ENCODE measurements at places on chromosomes 1 and 21.

DNA sequence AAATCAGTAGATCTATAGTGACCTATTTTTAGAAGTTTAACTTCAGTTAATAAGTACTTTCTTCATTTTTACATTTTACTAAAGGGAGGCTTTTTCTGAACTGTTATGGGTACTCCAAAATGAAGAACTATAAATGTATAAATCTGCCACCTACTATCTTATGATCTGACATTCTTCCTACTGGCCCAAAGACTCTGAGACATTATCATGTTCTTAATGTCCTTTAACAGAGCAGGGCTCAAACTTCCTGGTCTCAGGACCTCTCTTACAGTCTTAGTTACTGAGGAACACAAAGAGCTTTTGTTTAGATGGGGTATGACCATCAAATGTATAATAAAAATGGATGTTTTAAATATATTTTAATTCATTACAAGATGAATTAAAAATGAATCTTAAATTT, 8.9 kb downstream of the TRIM33 start:
- DNase-seq: no peak

DNA sequence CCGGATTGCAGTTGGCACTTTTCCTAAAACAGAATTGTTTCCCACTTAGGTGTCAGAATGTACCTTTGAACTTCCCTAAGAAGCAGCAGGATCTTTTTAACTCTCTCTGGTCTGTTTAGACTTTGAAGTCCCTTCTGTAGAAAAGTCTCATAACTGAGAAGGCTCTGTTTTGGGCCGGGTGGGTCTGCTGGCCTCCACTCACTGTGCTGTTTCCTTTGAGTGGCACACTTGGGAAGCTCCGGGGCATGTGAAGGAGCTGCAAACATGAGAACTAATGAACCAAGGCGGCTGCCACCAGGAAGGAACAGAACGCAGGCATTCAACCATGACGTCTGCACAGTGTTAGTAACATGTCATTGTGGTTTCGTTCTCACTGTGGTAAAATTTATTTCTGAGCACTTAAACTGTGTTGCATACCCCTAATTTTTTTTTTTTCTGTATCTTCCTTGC, 19.5 kb upstream of the NCMAP start:
- DNase-seq: peak; percentile 12

DNA sequence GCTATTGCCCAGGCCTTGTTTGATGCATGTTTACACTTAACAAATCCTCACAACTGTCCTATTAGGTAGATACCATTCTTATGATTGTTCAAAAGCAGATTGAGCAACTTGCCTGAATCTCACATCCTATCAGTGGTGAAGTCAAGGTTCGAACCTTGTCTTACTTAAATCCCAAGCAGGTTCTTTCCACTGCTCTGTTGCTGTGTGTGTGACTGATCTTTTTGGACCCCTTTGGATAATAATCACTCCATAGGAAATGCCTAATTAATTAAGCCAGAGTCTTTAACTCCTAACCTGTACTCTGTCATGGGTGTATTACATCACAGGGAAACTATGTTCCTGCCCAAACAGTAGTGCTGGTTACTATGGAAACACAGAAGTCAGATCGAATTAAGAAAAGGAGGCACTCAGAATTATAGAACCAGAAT, 84.2 kb downstream of the SPATA46 start:
- peak; percentile 16 for DNase-seq

DNA sequence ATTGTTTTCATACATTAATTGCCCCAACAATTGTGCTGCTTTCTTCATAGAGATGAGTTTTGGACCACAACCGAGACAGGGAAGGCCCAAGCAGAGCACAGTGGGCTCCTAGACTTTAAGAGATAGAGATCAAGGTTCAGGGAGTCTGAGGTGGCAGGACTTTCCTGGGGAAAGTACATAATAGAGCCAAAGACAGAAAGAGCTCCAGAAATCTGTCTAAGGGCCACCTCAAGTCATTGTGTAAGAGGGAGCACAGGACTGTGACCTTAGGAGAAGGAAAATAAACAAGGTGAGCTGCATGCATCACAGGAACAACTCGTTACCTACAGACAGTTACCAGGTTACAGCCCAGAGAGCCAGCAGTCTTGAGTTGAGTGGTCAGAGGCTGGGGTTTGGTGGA, 41.3 kb upstream of the CR2 start:
- no peak for DNase-seq

DNA sequence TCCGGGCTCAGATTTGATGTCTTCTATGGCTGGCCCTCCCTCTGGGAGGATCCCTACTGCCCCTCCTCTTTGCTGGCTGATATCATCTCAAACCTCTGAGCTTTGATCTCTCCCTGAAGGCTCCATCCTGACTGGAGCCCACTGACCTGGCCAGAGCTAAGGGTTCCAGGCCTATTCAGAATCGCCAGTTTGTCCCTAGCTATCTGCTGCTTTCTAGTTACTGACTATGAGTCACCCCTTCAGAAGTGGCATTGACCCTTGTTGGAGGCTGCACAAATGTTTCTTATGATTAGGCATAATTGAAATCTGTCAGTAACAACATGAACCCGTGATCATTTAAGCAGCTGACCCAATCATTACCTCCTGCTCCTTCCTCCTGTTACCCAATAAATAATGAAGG, 87.1 kb downstream of the ABCA4 start:
- DNase-seq: no peak

GRCh38 chr1:106964495-106964894, 92.0 kb upstream of the PRMT6 start:
- DNase-seq: no peak

- no peak for DNase-seq
Measured at GRCh38 chr1:15515022-15515663, 8.9 kb downstream of the CASP9 start.

DNA sequence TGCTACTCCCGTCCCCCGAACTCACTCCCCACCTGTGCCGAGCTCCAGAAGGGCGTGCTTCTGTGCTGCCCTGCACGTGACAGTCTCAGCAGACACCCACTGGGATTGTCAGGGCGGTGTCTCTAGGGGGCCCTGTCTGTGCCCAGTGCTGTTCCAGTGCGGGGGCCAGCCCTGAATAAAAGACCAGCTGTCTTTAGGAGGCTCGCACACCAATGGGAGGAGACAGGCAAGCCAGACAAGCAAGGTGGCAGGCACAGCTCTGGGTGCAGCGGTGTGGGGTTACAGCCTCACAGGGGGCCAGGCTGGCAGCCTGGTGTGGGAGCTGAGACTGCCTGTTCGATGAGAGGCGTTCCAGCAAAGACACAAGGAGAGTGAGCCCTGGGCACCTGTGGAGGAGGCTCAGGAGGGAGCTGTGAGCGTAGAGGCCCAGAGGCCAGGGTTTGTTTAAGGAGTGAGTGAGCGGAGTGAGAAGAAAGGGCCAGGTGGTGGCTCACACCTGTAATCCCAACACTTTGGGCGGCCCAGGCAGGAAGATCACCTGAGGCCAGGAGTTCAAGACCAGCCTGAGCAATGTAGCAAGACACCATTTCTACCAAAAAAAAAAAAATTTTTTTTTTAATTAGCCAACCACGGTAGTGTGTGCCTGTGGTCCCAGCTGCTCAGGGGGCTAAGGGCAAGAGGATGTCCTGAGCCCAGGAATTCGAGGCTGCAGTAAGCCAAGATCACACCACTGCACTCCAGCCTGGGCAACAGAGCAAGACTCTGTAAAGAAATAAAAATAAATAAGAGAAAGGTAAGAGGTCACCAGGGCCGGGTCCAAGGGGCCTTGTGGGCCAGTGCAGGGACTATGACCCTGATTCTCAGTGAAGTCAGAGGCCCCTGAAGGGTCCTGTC, 48.2 kb upstream of the ARHGEF16 start:
- DNase-seq: no peak

GRCh38 chr1:94514095-94514727, 27.3 kb downstream of the F3 start:
- peak; percentile 22 for DNase-seq

GRCh38 chr1:2953688-2954285, 67.5 kb upstream of the ACTRT2 start:
- DNase-seq: no peak

DNA sequence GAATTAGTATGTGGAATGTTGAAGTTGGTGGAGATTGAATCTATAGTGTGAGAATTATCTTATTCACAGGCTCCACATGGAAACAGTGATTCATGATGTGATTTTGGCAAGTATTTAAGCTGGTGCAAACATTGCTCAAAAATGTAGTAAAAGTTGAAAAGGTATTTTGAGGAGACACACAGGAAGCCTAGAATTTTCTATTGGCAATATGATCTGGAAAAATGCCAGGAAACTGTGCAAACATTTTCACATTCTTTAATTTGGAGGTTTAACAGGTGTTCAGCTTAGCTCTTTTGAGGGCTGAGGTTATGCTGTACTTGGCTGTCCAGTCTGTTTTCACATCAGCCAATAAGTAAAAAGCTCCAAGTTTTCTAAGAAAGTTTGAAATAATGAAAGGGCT, 327.3 kb downstream of the RWDD3 start:
- no peak for DNase-seq

GRCh38 chr1:56803561-56804156, 15.5 kb downstream of the FYB2 start:
- DNase-seq: peak; percentile 25

GRCh38 chr1:27353166-27353565, 11.3 kb downstream of the SYTL1 start:
- DNase-seq: no peak

GRCh38 chr1:33902486-33903209, 38.8 kb downstream of the HMGB4 start:
- DNase-seq: peak; percentile 38

GRCh38 chr21:38352536-38353219, 95.9 kb downstream of the KCNJ15 start:
- DNase-seq: peak; percentile 84

DNA sequence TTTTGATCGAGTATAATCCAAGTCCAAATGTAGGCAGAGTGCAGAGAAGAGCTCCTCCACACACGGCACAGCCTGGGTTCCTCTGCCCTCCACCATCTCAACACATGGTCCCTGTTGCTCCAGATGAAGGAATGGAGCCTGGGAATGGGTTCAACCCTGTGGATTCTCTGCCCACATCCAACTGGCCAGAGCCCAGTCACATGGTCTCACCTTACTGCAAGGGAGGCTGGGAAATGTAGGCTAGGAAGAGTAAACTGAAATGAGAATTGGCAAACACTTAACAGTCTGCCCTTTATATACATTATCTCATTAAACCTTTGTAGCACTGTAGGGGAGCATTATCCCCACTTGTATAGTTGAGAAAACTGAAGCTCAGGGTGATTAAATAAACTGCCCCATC, 60.1 kb upstream of the RAB4A start:
- DNase-seq: no peak

GRCh38 chr1:153805042-153805745, 30.0 kb downstream of the SLC27A3 start:
- peak; percentile 82 for DNase-seq

- no peak for DNase-seq
Measured at GRCh38 chr21:24941316-24942185, 665.7 kb downstream of the MRPL39 start.

DNA sequence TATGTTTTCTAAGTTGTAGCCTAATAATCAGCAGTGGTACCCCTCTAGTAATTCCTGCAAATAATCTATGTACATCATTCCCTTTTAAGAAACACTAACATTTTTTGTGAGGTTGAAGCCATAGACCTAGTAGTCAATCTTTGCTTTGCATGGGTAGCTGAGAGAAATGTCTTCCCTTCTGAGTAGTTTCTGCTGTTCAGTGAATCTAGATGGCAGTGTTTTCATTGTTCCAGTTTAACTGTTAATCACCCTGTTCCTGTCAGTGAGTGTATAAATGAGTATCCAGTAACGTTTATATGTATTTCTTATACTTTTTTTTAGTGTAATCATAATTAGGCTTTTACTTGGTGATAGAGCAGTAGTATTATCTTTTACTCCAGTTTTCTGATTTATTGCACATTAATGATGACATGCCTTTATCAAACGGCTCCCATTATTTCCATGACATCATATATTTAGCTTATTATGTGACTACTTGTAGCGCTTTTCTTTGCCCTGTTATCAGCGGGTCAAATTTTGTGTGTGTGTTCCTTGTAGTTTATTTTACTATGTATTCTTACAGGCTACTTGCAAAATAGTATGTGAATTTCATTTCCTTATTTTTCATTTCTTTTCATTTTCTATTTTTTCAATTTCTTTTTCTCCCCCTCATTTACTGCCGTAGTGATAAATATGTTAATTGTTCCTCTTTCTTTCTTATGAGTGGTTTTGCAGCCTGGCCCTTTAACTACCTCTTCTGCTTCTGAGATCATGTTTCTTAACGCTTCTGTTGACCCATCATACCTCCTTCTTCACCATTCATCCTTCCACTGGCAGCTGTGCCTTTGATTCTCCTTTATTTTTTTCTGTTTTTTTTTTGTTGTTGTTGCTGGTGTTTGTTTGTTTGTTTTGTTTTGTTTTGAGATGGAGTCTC, 18.8 kb downstream of the CEP350 start:
- no peak for DNase-seq

DNA sequence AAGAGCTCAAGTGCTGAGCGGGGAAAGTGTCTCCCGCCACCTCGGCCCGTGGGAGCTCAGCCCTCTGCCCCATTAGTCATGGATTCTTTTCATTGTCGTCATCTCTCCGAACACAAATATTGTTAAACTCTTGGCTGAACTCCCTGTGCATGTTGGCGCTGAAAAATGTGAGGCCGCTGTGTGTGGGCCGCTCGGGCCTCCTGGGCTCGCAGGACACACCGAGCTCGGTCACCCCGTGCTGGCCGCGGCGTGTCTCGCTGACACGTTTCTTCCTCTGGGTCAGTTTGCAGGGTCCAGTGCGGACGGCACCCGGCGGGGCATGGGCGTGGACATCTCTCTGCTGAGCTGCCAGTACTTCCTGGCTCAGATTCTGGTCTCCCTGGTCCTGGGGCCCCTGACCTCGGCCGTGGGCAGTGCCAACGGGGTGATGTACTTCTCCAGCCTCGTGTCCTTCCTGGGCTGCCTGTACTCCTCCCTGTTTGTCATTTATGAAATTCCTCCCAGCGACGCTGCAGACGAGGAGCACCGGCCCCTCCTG, 25.6 kb downstream of the SLC45A1 start:
- DNase-seq: peak; percentile 95

Measured in fibroblast of upper back skin (primary cell).